ENCODE measurements at places on chromosomes 7 and 10. TPM values are rescaled to one million over a fixed set of nuclear protein-coding genes. Genes with fewer than 3 reads are reported as not detected.

- peak; percentile 87 for DNase-seq
- peaks cover 5% of the 10 kb centered on the region for H3K4me1 ChIP-seq
- peaks cover 5% of the 10 kb centered on the region for H3K27me3 ChIP-seq
- H3K36me3 ChIP-seq = no peaks in the 10 kb centered on the region
These were observed 43.2 kb downstream of the ASB13 start for GRCh38 chr10:5623081-5623748.

DNA sequence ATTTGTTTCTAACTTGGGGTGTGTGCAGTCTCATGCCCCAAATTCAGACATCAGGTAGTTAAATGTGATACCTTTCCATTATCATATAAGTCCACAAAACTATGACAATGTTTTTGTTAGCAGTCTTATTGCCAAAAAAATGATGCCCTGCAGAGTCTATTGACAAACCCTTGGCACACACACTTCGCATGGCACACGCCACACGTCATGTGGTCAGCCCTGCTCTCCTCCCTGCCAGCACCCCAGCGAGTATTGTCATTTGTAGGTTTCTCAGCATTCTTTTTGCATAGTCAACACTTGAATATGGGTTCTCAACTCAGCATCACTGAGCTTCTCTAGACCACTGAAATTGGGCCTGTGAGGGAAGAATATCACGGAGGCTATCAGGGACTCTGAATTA, 356.0 kb downstream of the INHBA start:
- H3K4me3 ChIP-seq = no peak overlapping the region
- no peaks in the 10 kb centered on the region for H3K27me3 ChIP-seq
- H3K27ac ChIP-seq = no peak overlapping the region
- no peaks in the 10 kb centered on the region for H3K4me1 ChIP-seq

GRCh38 chr7:106840342-106840741, 24.7 kb upstream of the PIK3CG start:
- H3K27me3 ChIP-seq = no peaks in the 10 kb centered on the region
- no peak for DNase-seq
- no peaks in the 10 kb centered on the region for H3K36me3 ChIP-seq
- H3K4me3 ChIP-seq = no peak overlapping the region
- H3K4me1 ChIP-seq = no peaks in the 10 kb centered on the region

Gene DLX6
- total RNA-seq = not detected

Gene PLXNA4
- total RNA-seq = 23.3 TPM
